HS-5 (cell line): ENCODE measurements at places on chromosomes 11 and 22.

- no peak for DNase-seq
Measured at GRCh38 chr11:57874981-57875380, 113.4 kb downstream of the CTNND1 start.

GRCh38 chr11:57515332-57516060 is at the start of gene SLC43A1:
TSS of gene SLC43A1 (minus strand) at chr11:57515702. CDS start at chr11:57514111, 1,591 bp downstream.
- DNase-seq: no peak

- peak; percentile 64 for DNase-seq
Measured at GRCh38 chr11:43987384-43988039, 45.1 kb downstream of the C11orf96 start.

GRCh38 chr11:59810911-59811259 is 307 bp upstream of the MRPL16 start:
- DNase-seq: no peak

GRCh38 chr22:23696326-23696851 is 5.6 kb downstream of the RGL4 start:
- DNase-seq: no peak

DNA sequence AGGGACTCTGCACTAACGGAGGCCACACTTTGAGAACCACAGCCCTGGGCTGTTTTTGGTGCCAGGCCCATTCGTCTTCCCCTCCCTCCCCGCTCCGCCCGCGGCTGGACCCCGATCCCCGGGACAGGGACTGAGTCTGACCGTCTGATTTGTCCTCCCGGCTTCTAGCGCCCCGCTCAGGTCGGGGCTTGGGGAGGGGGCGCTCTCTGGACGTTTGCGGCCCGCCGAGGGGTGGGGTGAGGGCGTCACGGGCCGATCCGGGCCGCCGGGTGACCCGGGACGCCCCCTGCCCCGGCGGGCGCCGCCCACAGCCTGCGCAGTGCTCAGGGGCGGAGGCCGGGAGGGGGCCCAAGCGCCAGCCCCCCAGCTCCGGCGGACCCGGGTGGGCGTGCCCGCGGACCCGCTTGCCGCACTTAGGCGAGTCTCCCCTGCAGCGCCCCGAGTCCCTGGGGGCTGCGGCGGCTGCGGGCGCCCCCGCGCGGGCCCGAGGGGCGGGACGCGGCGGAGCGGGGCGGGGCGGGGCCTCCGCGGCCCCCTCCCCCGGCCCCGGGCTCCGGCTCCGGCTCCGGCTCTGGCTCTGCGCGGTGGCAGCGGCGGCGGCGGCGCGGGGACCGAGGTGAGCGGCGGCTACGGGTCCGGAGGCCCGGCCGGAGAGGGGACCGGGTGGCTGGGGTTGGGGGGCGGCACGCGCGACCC is 33.7 kb upstream of the PRR5 start:
- DNase-seq: no peak

GRCh38 chr22:27108425-27109114 is 451.2 kb downstream of the MIAT start:
- DNase-seq: no peak

DNA sequence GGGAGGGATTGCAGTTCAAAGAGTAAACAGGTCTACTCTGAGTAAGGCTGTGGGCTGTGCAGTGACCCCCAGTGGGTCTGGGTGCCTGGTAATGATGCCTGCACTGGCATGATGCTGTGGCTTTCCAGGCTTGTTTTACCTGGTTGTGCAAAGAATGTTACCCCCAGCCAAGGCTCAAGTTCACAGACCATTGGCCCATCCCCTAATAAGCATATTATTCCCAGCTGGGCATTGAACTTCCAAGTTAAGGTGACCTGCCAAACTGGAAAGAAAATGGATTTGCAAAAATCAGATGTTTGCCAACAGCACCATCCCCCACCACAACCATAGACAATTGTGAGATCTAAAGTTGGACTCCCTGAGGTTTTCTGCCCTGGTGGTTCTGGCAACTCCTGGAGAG is 7.9 kb upstream of the EHF start:
- no peak for DNase-seq

DNA sequence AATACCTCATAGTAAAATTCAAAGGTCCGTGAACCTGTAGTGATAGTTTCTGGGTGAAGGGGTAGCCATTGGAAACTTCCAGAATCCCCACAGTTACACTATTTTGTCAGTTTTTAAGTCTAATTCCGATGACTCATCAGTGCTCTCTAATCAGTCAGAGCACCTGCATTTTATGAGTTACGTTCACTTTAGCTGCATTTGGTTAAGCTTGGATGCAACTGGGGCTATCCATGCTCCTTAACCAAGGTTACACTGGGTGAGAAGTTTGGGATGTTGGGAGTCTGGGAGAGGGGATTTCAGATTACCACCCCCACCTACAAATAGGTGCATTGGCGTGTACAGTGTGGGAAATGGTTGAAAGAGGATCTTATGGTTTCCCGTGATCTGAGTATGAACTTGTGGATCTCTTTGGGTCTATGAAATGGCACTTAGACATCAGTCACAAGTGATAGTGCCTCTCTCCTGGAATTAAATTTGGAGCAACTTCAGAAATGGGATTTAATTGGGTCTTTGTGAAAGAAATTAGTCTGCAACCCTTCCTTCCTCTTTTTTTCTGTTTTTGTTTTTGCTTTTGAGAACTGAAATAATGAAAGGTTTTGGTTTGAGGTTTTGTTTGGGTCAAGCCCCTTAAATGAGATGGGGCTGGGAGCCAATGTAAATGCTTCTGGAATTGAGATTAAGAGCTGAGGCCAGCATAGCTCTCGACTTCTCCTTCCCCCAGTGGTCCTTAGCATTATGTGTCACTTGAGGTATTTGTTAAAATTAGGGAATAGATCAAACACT is 31.5 kb downstream of the EHF start:
- DNase-seq: no peak

- no peak for DNase-seq
Measured at GRCh38 chr11:126459691-126460281, 104.3 kb downstream of the ST3GAL4 start.

DNA sequence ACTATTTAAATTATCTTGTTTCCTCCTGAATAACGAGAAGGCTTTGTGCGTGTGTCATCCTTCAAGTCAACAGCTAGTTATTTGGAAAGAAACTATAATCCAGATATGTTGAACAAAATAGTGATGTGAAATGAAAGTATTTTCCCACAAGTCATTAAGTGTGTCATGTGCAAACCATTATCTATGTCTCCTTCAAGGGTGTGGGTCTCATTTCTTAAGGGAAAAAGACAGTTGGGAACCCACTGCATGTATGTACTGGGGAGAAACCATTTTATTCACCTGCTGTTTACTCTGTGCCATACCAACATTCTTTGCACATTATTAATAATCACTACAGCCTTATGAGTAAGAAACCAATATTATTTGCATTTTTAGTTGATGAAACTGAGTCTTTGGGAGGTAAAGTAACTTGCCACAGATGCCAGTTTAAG is 145.3 kb upstream of the CTSC start:
- DNase-seq: peak; percentile 45

- DNase-seq: no peak
Measured at GRCh38 chr11:78179459-78180071, 8.9 kb downstream of the KCTD21 start.

DNA sequence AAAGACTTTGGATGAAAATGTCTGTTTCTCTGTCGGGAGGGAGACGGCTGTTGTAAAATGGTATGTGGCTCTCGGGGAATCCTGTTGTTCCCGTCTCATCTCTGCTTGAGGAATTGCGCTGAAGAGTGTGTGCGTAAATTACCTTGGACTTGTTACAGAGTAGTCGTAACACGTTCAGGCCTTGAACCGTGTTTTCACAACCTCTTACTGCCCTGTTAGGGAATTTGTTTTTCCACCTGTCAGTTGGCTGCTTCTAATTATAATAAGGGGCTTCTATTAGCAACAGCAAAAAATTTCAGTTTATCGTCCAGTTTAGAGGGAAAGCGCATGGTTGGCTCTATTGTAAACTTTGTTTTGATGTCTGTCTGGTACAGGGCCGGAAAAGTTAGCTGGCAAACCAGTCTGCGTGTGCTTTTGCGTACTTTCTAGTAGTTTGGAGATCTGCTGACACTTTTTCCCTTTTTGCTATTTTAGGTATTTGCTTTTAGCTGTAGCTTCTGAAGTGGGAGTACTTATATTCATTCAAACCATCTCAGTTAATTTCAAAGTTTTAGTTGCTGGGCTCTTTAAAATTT is 1.5 kb downstream of the HIPK3 start:
- DNase-seq: peak; percentile 45

DNA sequence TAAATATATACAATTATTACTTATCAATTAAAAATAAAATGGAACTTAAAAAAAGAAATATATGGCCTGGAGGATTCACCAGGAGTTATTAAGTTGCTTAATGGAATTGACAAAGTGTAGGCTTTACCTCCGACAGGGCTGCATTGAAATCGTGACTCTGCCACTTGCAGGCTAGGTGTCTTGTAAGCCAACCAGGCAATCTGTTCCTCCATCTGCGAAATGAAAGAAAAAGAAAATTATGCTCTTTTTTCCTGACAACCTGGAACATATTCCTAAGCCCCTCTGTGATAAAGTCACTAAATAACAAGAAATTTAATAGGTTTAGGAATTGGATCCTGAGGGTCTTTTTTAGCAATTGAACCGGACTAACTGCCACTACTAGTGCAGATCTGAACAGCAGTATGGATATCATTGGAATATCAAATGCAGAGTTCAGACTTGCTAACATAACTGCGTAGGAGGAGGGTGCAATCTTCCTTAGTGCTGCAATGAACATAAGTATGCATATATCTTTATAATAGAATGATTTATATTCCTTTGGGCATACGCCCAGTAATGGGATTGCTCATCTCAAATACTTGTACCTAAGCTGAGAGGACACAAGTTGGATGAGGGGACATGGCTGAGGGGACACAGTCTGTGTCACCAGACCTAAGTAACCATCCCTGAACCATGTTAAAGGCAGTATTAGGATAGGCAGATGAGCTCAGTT is 42.5 kb upstream of the CEP126 start:
- no peak for DNase-seq

DNA sequence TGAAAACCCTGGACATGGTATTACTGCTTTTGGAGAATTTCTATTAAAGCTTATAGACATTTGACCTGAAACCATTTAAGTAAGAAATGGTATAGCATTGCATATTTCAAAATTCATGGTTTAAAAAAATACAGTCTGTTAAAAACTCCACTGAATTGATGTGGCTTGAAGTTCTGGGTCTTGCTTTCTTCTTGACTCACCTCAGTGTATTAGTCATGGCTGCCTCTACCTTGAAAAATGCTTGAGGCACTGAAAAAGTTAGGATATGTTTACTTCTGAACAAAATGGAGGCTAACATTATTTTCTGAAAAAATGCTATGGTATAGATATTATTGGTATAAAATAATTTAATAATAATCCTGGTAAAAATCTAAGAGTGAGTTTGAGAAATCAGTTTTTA is 349.2 kb downstream of the AASDHPPT start:
- DNase-seq: no peak

DNA sequence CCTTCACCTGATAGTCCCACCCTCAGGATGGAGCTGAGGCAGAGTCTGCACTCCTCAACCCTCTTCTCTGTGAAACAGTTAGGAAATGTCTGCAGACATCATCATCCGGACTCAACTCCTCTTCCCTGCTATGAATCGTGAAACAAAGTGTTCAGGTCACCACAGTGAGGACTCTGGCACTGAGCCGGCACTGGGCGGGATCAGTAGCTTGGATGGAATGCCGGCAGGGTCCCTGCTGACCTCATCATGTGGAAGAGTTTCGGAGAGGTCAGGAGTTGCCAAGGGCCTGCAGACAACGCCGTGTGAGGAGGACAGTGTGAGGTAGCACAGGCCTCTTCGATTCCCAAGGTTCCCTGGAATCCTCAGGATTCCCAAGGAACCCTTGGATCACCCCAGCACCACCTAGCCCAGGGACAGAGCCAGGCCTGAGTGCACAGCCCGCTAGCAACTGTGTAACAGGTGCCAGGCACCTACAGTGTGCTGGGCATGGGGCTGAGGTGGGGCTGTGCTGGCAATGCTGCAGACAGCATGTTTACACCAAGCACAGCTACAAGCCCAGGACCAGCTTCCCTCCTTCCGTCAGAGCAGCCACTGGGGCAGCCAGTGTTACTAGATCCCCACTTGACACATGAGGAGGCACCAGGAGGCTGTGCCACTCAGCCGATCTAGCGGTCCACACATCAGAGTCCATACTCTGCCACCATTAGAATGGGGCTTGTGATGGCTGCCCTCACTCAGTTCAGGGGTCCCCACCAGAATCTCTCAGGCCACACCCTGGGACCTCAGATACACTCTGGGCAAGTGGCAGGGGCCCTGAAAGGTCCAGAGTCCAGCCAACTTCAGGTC is 693 bp upstream of the LINC01488 start:
- no peak for DNase-seq

DNA sequence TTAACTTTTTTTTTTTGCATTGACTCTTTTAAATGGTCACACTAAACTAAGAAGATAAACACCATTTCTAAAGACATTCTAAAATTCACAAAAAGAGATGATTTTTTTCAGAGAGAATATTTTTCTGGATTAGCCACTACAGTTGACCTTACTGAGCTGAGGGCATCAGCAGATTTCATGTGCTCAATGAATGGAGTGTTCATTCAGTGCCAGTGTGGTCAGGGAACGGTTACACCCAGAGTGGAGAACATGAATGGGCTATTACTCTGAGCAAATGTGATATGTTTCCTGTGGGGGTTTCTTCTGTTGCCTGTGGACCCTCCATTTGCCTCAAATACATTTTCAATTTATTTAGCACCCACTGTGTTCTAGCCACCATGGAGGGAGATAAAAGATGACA is 19.1 kb downstream of the PKNOX2 start:
- no peak for DNase-seq

GRCh38 chr11:86978247-86978646 is 23.1 kb upstream of the FZD4 start:
- DNase-seq: no peak

DNA sequence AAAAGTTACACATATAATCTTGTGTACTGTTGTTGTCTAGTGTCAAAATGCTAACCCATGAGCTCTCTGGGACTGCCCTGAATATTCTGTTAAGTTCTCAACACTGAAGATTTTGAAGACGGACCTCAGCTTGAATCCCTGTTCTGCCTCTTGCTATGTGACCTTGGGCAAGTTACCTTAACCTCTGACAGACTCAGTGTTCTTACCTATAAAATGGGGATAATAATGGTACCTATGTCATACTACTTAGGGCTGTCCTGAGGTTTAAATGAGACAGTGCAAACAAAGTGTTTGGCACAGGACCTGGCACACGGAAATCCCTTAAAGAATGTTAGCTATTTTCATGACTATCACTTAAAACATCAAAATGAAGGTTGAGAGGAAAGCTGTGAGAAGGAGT is 11.3 kb downstream of the TMEM218 start:
- no peak for DNase-seq

GRCh38 chr11:30433831-30434230 is 110.9 kb downstream of the ARL14EP start:
- DNase-seq: no peak

DNA sequence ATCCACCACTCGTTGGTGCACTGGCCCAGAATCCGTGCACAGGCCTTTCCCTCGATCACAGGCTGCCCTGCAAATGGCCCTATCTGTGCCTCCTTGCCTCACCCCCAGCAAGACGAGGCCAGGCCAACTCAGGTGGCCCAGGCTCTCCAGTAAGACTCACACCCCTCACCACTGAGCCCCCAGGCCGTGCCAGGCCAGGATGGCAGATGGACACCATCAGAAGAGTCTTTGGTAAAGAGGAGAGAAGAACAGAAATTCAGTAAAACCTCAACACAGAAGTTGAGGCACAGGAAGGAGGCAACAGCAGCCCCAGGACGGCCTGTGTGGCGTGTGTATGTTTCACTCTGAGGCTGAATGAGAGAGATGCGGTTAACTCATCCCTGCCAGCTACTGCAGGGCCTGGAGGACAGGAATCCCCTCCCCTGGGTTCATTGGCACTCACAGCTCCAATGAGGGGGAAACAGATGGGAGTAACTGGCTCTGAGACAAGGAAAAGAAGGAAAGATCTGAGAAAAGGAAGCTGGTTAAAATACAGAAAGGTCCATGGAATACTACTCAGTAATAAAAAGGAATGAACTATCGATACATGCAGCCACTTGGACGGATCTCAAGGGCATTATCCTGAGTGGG is 54.1 kb upstream of the WNT11 start:
- DNase-seq: no peak
